ENCODE measurements at places on chromosomes 7 and 10. TPM values are rescaled to one million over a fixed set of nuclear protein-coding genes. Genes with fewer than 3 reads are reported as not detected.
A peak's percentile ranks its signal among the peaks of the same experiment; 100 is the strongest.

- peak; percentile 74 for DNase-seq
These were observed 233.6 kb downstream of the SNX13 start for GRCh38 chr7:17706734-17707133.

DNA sequence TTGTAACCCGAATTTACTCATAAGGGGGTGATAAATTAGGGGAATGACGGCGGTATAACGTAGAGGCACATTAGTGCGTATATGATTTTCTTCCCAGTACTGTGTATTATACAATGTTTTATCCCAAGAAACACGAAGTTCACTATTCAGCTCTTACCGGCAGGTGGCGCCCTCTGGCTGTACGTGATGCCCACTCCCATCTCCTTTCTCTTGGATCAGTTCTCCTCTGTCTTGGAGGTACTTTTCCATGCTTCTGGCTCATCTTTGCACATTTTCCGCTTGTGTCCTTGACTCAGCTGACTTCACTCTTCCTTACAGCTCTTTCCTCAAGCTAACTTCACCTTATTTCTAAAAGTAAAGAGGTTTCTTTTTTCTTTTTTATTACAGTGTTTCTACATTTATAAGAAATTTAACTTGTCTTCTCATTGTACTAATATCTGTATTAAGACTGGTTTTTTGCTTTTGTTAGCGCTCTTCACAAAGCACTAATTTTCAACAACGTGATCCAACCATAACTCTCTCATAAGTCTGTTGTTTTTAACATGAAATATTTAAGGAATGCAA lies 21.3 kb downstream of the TMEM176B start:
- DNase-seq: peak; percentile 94

DNA sequence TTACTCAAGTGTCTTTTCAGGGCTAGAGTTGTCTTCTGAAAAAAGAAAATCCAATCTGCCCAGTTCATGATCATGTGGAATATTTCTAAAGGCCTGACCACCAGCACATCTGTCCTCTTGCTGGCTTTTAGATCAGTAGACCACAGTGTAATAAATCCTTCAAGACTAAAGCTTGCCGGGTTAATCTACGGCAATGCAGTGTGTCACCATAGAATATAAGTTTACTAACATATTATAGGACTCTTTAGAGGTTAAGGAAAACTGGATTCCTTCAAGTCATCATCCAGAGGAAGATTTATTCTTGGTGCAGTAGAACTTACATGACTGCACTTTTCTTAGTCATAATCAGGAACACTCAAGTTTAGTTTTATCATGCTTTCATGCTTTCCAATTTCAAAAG lies 349.5 kb downstream of the SEMA3D start:
- DNase-seq: no peak

DNA sequence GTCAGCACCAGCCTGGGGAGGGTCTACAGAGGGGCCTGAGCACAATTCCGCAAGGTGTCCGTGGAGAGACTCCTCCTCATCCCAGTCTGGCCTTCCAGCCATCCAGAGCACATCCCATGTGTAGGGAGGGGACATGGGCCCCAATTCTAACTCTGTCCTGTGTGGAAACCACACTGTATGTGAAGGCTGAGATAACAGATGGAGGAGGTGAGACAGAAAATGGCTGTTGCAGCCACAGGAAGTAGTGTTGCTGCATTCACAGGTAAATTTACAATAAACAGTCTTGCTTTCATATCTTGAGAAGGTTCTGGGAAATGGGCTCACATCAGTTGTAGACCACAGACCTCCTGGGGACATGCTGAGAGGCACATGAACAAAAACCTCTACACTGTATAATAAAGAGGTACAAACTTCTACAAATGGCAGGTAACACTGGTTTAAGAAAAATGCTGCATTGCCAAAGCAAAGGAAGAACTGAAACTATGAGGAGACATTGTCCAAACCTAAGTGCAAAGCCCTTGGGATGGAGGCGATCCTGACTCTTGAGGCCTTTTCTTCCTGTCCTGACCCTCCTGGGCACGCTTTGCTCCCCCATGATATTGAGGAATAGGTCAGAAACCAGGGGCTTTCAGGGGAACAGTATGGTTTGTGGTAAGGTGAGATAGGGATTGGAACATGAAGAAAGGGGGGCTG lies 21.6 kb upstream of the GIMAP2 start:
- DNase-seq: no peak

DNA sequence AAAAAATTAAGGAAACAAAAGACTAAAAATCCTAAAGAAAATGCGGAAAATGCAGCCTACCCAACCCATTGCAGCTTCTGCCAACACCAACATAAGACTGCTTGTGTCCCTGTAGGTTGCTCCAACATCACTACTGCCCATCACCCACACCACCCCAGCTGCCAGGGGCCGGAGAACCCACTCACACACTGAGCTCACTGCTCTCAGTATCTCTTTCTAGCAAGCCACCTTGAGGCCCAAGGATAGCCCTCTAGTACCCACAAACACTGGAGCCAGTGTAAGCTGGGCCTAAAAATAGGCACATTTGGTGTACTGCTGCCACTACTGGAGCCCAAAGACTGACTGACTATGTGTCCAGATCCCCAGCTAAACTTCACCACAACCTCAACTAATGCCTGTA lies 67.3 kb downstream of the MEST start:
- DNase-seq: no peak

GRCh38 chr10:11227103-11227502 lies 209.4 kb downstream of the CELF2 start:
- no peak for DNase-seq

DNA sequence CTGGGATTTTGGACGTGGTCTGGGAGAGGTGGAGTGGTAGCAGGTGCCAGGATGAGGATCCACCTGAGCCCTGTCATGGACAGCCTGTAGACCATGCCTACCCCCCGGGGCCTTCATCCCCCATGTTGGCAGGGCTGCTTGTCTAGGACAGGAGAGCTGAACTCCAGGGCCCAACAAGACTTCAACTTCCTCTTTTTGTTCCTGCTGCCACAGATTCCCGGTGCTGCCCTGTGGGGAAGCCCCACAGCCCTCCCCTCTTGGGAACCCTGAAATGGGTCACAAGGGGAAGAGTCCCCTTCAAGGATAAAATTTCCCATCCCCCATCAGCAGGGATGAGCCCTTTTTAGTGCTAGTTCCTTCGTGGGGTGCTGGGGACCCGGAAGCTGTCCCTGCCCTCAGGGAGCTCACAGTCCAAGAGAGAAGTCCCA lies 1.3 kb upstream of the CUEDC2 start:
- DNase-seq: no peak

GRCh38 chr10:61184429-61184828 lies 240.4 kb upstream of the RHOBTB1 start:
- DNase-seq: no peak

GRCh38 chr10:94591461-94592205 lies 46.0 kb downstream of the HELLS start:
- no peak for DNase-seq

- no peak for DNase-seq
These were observed 468.8 kb upstream of the NRP1 start for GRCh38 chr10:33803248-33803647.

GRCh38 chr7:109549471-109550193 lies 980.0 kb downstream of the DNAJB9 start:
- DNase-seq: peak; percentile 99

DNA sequence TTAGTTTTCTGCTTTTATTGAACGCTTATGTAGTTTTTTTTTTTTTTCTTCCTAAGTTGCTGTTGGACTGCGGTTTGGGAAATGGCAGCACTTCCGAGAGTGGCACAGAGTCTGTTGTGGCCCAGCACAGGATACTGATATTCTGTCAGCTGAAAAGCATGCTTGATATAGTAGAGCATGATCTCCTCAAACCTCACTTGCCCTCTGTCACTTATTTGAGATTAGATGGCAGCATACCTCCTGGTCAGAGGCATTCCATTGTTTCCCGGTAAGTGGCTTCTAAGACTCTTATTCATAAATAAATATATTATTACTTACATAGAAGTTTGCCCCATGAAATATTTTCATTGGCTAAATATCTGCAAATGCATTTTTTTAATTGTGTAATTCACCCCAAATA lies 101.1 kb downstream of the BTAF1 start:
- DNase-seq: no peak

DNA sequence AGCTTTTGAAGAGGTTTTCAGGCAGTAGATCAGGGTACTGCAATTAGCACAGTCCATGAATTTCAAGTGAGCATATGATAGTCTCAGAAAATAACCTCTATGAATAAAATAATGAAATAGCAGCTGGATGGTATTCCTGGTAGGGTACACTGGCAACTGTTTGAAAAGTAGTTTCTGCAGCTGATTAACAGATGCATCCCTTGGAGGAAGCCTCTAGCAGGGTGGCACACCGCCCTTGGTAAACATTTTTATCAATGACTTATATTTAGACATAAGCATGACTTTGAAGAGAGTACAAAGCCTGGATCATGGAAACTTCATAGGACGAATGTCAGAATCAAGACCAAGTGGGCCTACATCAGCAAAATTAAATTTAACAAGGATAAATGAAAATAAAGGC lies 26.8 kb downstream of the WNT16 start:
- DNase-seq: no peak

- no peak for DNase-seq
These were observed 78.7 kb upstream of the CXCL12 start for GRCh38 chr10:44463511-44464121.

UNCX gene
- polyA plus RNA-seq: not detected

CNNM2 gene
- polyA plus RNA-seq: 12.5 TPM

INSYN2A gene
- polyA plus RNA-seq: 7.7 TPM

FAM237B gene
- not detected for polyA plus RNA-seq

POLR3A gene
- 15.5 TPM for polyA plus RNA-seq

GPNMB gene
- 12.1 TPM for polyA plus RNA-seq

VSIR gene
- polyA plus RNA-seq: 36.9 TPM

Measured in brain (organoid and tissue), 16 donors.